ACHN (cell line): ENCODE measurements at places on chromosomes 7 and 10.

DNA sequence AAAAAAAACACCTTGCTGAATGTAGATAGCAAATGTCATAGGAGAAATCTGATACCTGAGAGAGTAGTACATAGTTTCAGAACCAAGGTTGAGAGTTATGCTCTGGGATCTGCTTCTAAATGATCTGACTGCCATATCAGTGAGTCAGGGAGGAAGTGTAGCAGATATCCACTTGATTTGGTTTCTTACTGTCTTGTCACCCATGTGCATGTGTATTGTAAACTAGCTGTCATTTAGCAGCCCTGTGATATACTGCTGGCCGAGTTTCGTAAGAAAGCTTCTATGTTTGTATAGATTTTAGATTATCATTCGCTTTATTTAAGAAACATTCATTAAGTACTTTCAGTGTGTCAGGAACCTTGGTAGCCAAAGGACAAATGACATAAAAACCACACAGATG, 42.0 kb downstream of the SP4 start:
- DNase-seq: no peak

DNA sequence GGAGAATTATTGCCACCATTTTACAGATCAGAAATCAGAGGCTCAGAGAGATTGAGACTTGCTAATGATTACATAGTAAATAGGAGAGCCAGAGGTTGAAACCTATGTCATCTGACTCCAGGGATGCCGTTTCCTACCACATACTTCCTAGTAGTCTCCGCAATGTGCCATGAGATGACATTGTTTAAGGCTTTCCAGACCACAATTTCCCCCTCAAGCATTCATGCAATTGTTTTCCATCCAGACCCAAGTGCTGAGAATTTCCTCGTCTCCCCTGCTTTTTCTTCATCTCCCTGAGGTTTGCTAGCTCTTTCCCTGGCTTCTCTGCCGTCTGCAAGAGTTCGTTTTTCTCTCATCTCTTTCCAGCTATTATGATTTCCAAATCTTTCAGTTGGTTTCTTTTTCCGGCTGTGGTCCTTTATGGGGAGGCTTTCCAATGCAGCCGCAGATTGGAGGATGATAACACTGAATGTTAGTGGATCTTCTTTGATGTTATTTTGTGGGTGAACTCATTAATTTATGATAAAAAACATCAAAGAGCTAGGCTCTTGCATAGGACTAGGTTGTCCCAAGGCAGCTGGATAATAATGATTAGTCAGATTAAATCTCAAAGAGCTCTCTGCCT, 6.9 kb upstream of the GOLGA7B start:
- DNase-seq: no peak

- DNase-seq: no peak
Measured at GRCh38 chr7:33816106-33816505, 89.2 kb upstream of the BMPER start.

DNA sequence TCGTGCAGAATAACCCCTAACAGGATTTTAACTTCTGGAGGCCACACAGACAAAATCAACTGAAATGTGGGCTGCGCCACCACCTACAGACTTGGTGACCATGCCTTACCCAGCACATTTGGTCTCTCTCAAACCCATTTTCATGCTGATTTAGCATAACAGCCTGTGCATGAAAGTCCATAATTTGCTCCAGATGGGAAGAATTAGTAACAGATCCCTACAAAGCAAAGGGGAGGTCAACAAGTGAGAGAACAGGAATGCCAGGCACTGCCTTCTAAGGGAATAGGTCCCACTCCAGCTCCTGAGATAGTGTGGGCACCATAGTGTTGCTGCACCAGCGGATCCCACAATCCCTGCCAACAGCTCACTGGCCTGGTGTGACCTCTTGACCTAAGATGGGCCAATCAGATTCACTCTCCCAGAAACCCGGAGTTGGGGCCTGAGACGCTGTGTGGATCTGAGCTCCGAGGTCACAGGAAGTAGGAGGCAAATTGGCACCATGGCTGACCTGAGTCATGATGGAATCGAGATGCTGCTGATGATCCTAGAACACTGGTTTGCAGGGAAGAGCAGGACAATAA, 32.4 kb downstream of the SLIT1 start:
- DNase-seq: no peak

DNA sequence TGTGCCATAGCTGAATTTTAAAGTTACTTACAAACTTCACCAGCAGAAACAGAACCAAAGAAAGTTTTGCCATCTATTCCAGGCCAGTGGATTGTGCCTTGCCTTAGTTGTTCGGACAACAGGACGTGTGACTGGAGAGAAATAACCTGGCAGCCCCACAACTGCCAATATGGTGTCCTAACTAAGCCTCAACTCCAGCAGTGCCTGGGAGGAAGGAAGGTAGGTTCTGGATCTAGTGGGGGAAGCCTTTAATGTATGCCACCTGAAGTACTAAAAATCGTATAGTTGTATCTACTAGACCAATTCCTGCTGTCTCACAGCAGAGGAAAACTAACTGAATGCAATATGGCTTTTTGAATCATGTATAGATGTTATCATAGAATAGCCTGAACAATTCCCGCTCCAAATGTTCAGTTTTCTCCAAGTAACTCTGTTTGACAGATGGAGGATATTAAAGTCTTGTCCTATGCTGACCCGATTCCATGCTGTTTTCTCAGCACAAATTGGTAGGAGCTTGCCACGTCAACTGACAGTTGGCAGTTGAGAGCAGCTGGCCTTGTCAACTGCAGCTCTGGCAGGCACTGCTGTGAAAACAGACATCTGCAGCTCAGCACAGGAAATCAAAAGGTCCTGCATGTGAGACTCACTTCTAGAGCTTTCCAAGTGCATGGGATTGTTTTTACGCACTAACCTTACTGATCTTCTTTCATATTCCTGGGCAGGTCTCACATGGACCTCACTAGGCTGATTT, 84.5 kb upstream of the WNT16 start:
- DNase-seq: no peak

DNA sequence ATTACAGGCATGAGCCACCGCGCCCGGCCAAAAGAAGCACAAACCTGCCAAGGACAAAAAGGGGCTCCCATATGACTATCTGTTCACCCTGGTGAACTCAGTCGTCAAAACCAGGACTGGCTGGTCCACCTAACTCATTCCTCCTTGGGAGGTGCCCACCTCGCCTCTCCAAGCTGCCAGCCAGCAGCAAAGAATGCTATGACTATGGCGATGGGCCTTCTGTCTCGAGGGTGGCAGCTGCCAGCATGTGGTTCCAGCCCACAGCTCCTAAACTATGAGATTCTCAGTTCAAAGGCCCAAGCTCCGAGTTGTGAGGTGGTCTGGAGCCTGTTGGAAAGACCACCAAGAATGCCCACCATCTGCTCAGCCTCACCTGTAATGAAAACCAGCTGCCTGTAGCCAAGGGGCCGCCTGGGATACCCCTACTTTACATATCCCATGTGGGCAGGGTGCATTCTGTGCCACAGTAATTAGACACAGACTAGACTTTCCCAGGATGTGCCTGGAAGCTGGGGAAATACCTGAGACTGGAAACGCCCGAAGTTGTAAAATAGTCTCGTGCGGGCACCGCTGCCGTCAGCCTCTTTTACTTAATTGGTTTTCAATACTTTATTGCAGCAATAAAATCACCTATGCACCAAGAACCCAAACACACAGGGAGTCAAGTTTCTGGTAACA, 71.1 kb downstream of the ZRANB1 start:
- DNase-seq: no peak

- DNase-seq: peak; percentile 62
Measured at GRCh38 chr7:115356139-115356746, 434.3 kb downstream of the MDFIC start.

DNA sequence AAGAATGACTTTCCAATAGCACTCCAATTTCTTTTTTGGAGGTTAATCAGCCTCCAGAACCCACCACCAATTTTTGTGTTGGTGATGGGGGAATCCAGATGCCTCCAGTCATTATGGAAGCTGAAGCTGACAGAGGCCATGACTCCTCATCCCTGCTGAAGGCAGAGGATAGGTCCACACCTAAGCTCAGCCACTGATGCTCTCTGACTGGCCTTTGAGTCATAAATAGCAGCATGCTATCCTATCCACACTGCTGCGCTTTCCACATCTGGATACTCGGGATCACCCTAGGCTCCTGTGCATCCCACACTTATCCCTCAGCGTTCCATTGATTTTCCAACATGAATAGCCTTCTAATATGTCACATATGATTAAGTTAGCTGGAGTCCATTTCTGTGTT, 124.2 kb downstream of the TES start:
- DNase-seq: no peak

DNA sequence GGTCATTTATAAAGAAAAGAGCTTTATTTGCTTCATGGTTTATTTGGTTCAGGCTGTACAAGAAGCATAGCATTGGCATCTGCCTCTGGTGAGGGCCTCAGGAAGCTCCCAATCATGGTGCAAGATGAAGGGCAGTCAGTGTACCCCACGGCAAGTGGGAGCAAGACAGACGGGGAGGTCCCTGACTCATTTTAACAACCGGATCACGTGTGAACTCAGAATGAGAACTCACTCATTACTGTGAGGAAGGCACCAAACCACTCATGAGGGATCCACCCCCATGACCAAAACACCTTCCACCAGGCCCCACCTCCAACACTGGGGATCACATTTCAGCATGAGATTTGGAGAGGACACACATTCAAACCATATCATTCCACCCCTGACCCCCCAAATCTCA, 15.7 kb upstream of the CRYGN start:
- DNase-seq: no peak

GRCh38 chr7:129591868-129592267, 19.7 kb upstream of the NRF1 start:
- no peak for DNase-seq

DNA sequence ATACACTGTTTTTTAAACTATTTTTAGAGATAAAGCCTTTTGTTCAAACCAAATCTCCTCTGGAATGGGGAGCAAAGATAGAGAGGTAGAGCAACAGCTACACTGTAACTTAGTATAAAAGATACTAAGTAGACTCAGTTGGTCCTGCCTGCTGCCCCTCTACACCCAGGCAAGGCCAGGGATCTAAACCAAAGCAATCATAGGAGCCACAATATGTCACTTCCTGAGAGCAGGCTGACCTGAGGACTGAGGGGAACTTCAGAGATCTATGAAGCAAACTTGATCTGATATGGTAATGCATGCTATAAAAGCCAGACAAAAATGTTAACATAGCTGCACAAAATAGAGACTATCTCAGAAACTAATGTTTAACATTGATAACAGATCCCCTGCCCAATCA, 7.0 kb upstream of the TRDMT1 start:
- DNase-seq: no peak

DNA sequence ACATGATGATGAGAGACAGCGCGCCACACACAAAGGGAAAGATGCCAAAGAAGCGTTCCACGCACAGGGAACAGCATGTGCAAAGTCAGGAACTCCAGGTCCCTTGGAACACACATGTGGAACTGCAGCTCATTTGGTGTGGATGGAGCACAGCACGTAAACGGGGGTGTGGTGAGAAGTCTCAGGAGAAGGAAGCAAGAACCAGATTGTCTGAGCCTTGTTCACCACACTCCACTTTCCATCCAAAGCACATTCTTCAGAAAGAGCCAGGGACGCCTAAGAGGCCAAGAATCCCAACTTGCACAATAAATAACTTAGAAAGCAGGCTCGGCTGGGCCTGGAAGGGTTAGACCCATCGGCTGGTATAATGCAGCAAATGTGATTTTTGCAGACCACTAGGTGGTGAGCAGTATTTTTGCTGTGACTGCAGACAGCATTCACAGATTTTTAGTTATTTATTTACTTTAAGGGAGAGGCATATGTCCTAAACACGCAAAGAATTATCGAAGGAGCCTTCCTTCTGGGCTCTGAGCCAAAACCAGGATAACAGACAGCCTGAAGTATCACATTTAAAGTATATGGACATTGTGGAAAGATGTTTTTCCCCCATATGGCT, 27.9 kb upstream of the ASCC1 start:
- peak; percentile 85 for DNase-seq

GRCh38 chr7:50801907-50802306, 19.2 kb upstream of the GRB10 start:
- DNase-seq: no peak

GRCh38 chr10:3477683-3478082, 305.1 kb upstream of the PITRM1 start:
- peak; percentile 44 for DNase-seq

- DNase-seq: no peak
Measured at GRCh38 chr10:113044016-113044755, 94.1 kb downstream of the TCF7L2 start.

DNA sequence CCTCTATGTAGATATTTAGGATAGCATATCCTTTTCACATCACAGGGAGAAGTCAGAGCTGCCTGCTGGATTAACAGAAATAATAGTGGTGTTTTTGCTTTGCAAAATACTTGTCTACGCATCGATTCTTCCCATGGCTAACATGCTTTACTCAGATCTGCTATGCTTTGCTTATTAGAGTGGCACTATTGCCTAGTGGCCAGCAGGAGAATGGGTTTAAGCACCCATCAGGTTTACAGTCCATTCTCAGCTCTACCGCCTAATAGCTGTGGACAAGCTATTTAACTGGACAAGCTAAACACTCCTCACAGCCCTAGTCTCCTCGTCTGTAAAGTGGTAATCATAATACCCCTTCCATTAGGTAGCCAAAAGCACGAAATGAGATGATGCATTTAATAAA, 218.2 kb upstream of the CCDC6 start:
- DNase-seq: no peak

- DNase-seq: peak; percentile 21
Measured at GRCh38 chr7:44325811-44326241, 432 bp upstream of the CAMK2B start.

- peak; percentile 54 for DNase-seq
Measured at GRCh38 chr10:101693651-101693977, 1.4 kb downstream of the FBXW4 start.
